Fibroblast of skin of back (primary cell): ENCODE measurements at places on chromosomes 2 and 18.
A peak's percentile ranks its signal among the peaks of the same experiment; 100 is the strongest.

- no peak for DNase-seq
Measured at GRCh38 chr2:240896871-240897692, 1.1 kb upstream of the MAB21L4 start.

GRCh38 chr18:13006531-13007247 lies 15.5 kb downstream of the CEP192 start:
- DNase-seq, result no peak

GRCh38 chr2:227415538-227416424 lies 28.0 kb upstream of the SCYGR1 start:
- DNase-seq, result peak; percentile 67

GRCh38 chr18:6414118-6414722 lies 491 bp downstream of the L3MBTL4 start:
- peak; percentile 9 for DNase-seq

GRCh38 chr2:6883448-6884122 lies 6.0 kb downstream of the RSAD2 start:
- DNase-seq, result no peak

- DNase-seq, result peak; percentile 87
Measured at GRCh38 chr18:51235009-51235789, 37.7 kb upstream of the MEX3C start.

DNA sequence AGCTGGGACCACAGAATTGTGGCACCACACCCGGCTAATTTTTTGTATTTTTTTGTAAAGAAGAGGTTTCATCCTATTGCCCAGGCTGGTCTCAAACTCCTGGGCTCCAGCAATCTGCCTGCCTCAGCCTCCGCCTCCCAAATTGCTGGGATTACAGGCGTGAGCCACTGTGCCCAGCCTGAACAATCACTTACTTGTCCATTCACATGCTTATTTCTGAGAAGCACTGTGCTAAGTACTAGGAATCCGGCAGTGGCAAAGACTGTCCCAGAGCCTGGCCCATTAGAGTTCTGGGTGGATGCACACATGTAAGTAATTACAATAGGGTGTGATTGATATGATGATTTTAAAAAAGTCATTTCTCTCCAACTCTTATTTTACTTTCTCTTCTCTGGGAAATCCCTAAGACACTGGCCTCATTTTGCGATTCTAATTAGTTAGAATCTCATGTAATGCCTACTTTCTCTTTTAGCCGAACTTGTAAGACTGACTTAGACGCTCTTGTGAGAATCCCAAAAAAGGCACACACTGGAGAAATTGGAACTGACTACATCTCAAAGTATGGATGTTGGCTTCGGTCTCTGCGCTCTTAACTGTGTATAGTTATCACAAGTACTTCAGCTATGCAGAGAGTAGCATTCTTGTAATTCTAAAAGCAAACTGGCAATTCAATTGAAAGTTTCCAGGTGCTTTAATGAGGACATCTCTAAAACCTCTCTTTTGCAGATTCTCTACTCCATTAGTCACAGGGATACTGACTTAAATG lies 567.7 kb downstream of the DCC start:
- no peak for DNase-seq

- no peak for DNase-seq
Measured at GRCh38 chr18:1393929-1394328, 489.3 kb downstream of the ADCYAP1 start.

GRCh38 chr2:120829633-120830025 lies 94.0 kb downstream of the GLI2 start:
- no peak for DNase-seq

DNA sequence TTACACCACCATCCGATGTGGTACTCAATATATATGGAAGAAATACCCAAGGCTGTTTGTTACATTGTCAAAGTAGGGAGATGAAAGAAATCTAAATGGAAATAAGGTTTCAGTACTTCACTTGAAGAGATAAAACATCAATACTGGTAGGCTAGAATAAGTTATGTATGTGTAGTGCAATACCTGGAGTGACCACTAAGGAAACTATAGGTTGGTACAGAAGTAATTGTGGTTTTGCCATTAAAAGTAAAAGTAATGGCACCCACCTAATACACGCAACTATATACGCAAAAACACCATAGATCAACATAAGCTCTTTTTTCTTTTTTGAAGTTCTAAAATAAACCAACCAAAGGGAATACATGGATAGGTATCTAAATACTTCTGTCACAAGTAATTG lies 143.2 kb upstream of the KYNU start:
- no peak for DNase-seq
